ENCODE measurements at places on chromosomes 3 and 15. TPM values are rescaled to one million over a fixed set of nuclear protein-coding genes. Genes with fewer than 3 reads are reported as not detected.

GRCh38 chr15:31228980-31229826 lies 97.4 kb upstream of the KLF13 start:
- no peak for DNase-seq

DNA sequence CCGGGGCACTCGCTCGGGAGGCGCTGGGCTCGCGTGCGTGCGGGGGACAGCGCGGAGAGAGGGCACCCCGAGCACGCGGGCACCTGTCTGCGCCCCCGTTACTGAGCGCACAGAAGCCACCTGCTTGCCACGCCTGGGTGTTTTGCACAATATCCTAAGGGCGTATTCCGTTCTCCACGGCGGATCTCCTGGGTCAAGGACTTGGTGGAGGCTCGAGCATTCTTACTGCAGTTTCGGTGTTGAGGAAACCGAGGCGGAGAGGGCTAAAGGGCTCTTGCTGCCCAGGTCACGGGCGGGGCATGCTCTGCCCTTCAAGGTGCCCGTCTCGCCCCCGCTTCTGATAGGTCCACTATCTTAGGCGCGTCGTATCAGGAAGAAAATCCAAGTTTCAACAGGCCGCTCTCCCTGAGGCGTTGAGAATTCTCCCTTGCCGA lies 526 bp downstream of the GPD1L start:
- DNase-seq, result no peak

Gene ARL14
- not detected for total RNA-seq

Gene RYR3
- 7.9 TPM for total RNA-seq

DNA sequence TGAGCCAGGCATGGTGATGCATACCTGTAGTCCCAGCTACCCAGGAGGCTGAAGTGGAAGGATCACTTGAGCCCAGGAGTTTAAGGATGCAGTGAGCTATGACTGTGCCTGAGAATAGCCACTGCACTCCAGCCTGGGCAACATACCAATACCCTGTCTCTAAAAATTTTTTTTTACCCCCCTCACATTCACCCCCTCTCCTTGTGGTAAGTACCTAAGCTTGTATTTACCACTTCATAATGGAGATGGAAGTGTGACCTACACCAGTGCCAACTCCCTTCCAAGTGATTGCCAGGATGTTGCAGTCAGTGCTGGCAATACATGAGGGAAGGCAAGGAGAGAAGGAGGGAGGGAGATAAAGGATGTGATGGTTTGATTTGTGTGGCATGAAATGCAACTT lies 84.2 kb downstream of the LRRC28 start:
- no peak for DNase-seq

GRCh38 chr3:57287205-57287604 lies 5.3 kb downstream of the ASB14 start:
- no peak for DNase-seq

Gene ATP13A4
- total RNA-seq, result not detected

- no peak for DNase-seq
Observed at GRCh38 chr3:94345101-94345500, 282.2 kb downstream of the NSUN3 start.

GRCh38 chr15:48385031-48385830 lies 54.0 kb downstream of the DUT start:
- no peak for DNase-seq

DNA sequence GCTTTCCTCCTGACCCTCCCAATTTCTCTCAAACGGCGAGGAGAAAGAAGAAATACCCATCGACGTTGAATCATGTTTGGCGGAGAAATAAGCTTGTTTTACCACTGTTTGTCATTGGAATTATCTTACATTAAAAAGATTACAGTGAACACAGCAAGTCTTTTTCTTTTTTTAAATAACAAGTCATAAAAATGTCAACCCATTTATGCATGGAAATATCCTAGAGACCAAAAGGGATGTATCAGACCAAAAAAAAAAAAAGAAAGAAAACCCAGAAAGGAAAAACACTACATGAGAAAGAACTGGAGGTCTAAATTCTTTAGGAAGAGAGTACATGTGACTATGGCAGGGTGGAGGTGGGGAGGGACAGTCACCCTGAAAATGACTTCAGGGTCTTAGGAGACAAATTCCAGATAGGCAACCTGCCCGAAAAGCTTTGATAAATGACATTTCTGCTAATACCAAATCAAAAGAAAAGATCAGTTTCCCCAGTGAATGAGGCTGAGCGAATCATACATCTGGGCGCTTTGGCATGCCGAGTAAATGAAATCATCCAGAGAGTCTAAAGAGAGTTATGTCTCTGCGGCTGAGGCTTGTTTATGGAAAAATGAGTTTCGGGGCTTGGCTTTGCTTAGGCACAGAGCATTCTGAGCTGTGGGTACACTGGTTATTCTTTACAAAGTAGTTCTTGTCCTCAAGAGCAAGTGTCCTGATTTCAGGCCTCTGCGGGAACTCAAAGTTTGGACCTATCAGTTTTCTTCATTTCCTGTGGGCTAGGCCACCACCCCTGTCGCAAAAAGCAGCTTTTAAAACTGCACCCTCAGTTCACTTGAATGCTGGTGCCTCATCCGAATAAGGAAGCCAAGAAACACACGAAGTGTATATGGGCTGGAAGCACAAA lies 110.1 kb upstream of the TGFBR2 start:
- peak; percentile 59 for DNase-seq

GRCh38 chr15:62900071-62900802 lies 142.3 kb upstream of the TPM1 start:
- DNase-seq, result no peak

- DNase-seq, result peak; percentile 60
Observed at GRCh38 chr15:58369261-58369701, 62.5 kb upstream of the LIPC start.

DNA sequence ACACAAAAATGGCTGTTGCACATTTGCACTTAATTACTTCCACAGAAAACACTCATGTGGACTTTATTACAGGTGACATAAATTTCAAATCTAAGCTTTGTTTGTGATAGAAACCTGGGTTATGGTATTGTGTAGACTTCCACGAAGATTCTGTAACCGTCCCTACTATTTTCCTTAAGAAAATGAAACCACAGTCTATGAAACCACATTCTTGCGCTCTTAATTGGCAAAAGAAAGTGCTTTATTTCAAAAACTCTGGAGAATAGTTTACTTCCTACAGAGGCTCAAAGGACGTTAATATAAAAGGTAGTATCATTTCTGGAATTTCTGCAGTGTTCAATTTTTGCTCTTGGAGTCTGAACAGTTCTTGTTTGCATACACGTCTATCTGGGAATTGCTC lies 123.4 kb downstream of the TIGIT start:
- DNase-seq, result no peak

Gene FAM43A
- total RNA-seq, result 17.6 TPM

GRCh38 chr15:90030376-90030775 lies 29.3 kb downstream of the ZNF710 start:
- no peak for DNase-seq

Gene STRA6
- total RNA-seq, result 0.18 TPM

DNA sequence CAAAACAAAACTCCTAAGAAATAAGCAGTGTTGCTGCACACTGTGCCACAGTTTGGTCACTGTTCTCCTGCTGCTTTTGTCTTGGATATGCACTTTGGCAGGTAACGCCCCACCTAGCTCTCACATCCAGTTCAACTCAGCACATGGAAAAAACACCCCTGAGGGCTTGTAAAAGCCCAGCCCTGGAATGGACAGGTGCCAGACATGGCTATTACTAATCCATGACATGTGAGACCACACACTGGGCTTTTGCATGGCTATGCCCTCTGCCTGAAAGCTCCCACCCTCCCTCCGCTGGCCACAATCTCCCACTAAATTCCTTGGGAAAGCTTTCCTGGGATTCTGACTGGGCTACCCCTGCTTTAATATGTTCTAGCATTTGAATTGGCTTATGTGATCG lies 24.7 kb upstream of the ZBED2 start:
- DNase-seq, result peak; percentile 82

Gene CCRL2
- total RNA-seq, result 0.97 TPM

- DNase-seq, result no peak
Observed at GRCh38 chr3:113226491-113226890, 15.1 kb downstream of the BOC start.

Gene SCAANT1
- total RNA-seq, result not detected

Gene MEX3B
- total RNA-seq, result 20.4 TPM

Gene CADPS
- total RNA-seq, result not detected

- no peak for DNase-seq
Observed at GRCh38 chr3:42612928-42613327, 12.4 kb downstream of the NKTR start.

Gene PPP1R14D
- not detected for total RNA-seq

Gene CCDC33
- not detected for total RNA-seq

Gene CKMT1B
- total RNA-seq, result not detected

GRCh38 chr3:138684396-138684795 lies 75.8 kb downstream of the FAIM start:
- DNase-seq, result no peak

- no peak for DNase-seq
Observed at GRCh38 chr3:60847791-60848190, 403.5 kb downstream of the FHIT start.

GRCh38 chr3:707041-707440 lies 385.8 kb upstream of the CNTN6 start:
- DNase-seq, result no peak

DNA sequence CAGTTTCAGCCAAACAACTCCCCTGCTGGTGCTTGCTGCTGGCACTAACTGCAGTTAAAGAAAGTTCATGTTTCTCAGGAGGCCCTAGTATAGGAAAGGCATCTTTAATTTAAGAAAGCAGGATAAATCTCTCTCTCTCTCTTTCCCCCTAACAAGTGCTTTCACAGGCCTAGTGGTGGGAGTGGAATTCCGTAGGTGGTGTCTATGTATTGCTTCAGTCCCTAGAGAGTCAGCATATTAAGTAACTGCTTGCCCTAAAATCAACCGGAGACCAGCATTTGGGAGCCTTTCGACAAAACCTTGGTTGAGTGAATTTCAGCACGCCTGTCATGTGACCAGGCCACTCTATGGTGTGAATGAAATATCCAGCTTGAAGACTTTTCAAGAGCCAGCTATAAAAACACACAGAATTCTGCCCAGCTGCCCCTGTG lies 169.2 kb upstream of the TGFBR2 start:
- DNase-seq, result no peak

GRCh38 chr3:187169231-187169960 lies 27.9 kb upstream of the RTP1 start:
- DNase-seq, result no peak

- DNase-seq, result no peak
Observed at GRCh38 chr3:8767256-8767666, 2.2 kb downstream of the OXTR start.

DNA sequence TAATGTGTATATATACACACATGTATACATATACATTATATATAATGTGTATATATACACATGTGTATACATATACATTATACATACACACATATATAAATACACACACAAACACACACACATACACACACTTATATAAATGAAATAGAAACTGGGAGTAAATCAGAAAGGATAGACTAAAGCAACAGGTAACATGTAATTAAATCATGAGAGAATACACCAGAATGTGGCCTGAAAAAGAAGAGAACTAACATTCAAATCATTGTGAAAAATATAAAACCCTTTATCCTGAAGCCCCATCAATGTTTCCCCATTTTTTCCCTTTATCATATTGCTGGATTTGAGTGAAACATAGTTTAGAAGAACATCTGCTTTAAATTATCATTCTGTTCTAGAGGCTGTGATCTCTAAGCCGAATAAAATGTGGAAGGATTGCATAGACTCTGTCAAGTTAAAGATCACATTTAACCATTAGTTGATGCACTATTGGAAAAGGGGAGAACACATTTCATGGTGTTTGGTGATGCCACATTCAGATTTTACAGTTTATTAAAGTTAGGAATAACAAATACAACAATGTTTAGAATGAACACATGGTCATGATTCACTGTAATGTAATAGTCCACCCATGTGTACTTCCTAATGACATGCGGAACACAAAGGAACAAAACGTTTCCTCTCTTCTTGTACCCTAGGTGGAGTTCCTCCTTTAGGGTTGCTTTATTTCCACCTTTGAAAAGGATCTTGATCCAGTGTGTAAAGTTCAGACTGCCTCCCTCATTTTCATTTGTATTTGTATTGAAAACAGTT lies 12.5 kb upstream of the THRB start:
- no peak for DNase-seq

- DNase-seq, result no peak
Observed at GRCh38 chr3:113018536-113019181, 27.9 kb downstream of the GTPBP8 start.

Gene SYNPR
- not detected for total RNA-seq

GRCh38 chr15:91284758-91285466 lies 184.9 kb downstream of the SV2B start:
- DNase-seq, result no peak

Gene AP2M1
- 282 TPM for total RNA-seq

All from SJSA1 (cell line).